ENCODE measurements at places on chromosomes 3 and 15.

DNA sequence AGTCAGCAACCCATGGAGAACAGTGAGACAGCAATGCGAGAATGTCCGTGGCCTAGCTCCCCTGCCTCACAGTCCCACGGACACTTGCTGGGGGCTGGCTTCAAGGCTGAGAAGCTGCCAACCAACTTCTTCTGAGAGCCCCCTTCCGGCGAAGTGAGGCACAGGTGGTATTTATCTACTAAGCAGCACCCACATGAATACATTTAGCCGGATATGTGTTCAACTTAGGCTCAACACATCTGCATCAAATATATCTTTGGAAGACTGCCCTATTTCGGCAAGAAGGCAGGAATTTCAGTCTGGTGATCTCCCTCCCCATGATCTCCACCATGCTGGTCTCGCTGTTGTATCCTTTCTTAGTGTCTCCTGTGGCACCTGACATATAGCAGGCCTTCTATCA lies 340.9 kb upstream of the NR2E3 start:
- DNase-seq: peak; percentile 51

- DNase-seq: no peak
Measured at GRCh38 chr3:116440196-116440595, 5.1 kb downstream of the LSAMP start.

- peak; percentile 51 for DNase-seq
Measured at GRCh38 chr15:48644467-48644826, 1.1 kb downstream of the FBN1 start.

DNA sequence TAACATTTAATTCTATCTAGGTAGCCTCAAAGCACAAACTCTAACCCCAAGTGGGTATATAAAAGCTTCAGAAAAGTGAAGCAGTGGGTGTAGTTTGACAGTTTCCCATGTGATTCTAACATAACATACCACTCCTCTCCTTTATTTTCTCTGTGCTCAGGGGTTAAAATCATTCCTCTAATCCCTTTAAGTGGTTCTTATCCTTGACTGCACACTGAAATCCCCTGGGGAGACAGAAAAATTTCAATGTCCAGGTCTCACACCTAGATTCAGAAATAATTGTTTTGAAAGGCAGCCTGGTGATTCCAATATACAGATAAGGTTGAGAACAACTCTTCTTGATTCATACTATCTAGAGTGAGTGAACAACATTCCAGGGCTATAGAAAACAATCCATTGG lies 986.4 kb downstream of the ROBO1 start:
- DNase-seq: no peak

DNA sequence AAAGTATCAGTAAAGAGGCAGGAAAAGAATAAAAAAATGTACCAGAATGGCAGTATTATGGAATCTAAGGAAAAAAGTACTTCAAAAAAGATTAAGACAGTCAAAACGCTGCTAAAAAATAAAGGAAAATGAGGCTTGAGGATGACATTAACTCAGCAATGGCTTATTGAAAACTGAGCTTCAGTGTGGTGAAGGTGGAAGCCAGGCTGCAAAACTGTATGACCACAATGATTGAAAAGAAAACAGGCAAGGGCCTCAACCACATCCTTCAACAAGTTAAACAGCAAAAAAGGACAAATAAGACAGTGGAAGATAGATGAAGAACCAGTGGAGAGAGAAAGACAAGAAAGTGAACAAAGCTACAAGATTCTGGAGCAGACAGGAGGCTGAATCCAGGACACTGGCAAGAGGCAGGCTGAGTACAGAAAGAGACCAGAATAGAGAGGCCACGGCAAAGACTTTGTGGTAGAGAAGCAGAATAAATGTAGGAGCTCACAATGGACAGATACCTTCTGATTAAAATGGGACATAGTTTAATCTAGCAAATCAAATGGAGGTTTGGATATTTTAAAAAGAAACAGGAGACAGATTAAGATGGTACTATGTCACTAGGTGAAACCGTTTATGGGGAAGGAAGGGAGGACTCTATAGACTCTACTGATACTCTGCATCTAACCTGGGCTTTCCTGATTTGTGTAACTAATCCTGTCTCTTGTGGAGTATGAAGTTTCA lies 86.1 kb downstream of the TJP1 start:
- DNase-seq: no peak

DNA sequence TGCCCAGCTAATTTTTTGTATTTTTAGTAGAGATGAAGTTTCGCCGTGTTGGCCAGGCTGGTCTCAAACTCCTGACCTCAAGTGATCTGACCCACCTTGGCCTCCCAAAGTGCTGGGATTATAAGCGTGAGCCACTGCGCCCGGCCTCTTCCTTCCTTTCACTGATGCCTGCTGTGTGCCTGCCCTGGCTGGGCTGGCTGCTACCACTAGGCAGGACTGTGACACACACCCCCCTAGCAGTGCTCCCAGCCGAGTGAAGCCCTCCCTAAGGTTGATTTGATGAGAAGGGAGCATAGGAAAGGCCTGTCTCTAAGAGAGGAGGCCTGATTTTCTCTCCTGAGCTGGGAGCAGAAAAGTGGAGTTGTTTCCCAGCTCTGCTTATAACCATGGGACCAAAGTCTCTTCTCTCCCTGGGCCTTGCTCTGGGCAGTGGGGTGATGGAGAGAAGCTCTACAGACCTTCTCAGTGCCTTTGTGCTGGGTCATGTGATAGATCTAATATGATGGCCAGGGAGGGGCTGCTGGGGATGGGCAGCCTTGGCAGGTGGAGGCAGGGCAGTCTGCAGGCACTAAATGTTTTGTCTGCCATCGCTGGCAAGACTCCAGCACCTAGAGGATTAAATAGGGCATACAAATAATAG lies 20.1 kb upstream of the SFMBT1 start:
- no peak for DNase-seq

- DNase-seq: no peak
Measured at GRCh38 chr3:142912402-142913172, 23.7 kb upstream of the PCOLCE2 start.
